ENCODE measurements at places on chromosomes 6 and 20.

GRCh38 chr20:45765980-45766379 lies 25.7 kb downstream of the WFDC3 start:
- no peak for DNase-seq

DNA sequence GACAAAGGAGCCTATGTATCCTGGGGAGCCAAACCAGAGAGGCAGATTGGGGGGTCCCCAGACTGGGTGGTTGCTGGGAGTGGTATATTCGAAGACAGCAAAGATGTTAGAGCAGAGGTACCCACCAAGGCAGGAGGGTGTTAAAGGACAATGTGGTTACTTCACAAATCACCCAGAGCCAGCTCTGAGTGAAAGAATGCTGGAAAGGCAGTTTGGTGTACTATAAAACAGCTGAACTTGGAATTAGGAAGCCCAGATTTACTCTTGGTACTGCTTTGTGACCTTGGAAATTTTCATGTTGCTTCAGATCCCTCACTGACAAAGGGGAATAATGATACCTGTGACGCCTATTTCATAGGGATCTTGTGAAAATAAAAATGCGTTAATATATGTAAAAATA lies 121.6 kb downstream of the CD164 start:
- DNase-seq, result no peak

DNA sequence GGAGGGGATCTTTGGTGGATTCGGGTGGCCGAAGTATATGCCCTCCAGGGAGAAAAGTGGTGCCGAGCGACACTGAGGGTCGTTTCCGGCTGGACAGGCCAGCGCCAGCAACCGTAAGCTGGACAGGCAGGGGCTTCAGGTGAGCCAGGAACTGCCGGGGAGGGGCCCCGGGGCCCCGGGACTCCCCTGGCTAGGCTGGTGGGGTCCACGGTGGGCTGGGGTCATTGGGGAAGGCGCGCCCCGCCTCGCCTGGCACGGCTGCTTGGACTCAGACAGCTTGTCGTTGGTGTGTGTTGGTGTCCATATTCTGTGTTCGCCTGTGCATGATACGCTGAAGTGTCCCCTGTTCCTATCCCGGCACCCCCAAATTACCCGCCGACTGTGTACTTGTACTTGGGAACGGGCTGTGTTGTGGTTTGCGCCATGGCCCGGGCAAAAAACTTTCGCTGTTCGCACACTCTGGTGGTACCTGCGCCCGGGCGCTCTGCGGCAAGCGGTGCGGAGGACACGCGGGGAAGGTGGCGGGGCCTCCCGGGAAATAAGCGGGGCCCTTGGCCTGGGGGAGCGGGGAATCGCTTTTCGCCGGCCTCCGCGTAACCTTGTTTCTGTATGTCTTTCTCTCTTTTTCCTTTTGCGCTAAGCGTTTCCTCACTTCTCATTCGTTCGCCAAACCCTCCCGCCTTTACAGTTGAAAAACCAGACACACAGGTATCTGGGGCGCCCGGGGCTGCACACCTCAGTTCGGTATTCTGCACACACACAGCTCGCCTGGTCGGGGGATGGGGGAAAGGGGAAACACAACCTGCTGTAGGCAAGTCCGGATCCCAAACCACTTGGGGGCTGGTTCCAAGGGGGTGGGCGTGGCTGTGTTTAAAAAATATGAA lies 3.2 kb downstream of the GNAS start:
- no peak for DNase-seq

GRCh38 chr6:146881228-146882181 lies 282.7 kb downstream of the ADGB start:
- no peak for DNase-seq

DNA sequence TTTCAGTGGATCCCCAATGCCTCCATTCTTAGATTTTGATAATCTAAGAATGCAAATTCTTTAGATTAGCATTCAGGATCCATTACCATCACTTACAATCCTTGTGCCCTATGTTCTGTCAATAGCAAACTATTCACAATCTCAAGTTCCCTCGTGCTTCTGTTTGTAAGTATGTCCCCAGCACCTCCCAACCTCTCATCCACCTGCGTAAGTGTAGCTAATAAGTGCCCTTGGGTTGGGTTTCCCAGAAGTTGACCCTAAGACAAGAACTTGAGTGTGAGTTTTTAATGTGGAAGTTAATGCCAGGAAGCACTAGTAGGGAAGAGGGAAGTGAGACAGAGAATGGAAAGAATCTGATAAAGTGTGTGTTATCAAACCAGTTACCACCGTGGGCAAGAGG lies 72.6 kb upstream of the PAK5 start:
- no peak for DNase-seq

DNA sequence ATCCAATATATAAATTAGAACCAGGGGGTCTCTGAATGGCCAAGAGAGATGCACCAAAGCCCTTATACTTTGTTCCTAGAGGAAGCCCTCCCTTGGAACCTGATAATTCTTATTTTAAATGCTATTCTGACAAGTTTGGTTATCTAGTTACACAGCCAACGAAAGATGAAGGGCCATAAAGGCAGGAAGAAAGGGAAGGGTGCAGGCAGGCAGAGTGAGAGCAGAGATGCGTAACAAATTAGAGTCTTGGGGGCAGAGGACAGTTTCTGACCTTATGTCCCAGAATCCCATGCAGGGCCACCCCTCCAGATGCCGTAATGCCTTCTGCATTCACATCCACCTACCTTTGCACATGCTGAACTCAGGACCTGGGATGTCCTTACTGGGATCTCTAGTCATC lies 344.6 kb upstream of the ARID1B start:
- no peak for DNase-seq
